Stimulated activated CD8-positive, alpha-beta memory T cell treated with anti-CD3 and anti-CD28 coated beads, Interleukin-12 subunit alpha, Interleukin-12 subunit beta, amount 100 ng/mL, for 4 hours (primary cell): ENCODE measurements at places on chromosomes 3 and 15.

DNA sequence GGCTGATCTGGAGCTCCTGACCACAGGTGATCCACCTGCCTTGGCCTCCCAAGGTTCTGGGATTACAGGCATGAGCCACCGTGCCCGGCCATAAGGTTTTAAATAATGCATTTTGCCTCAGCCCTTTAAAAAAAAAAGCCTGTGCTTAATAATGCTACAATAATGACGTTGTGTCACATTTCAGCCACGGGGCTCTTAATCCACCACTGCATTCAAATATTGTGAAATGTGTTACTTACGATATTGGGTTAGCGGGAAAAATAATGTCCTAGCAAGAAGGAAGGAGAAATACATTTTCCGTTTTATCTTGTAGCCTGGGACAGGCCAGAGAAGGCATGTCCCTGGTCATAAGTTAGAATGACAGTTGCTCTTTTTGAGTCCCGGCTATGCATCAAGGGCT, 17.6 kb downstream of the PAQR5 start:
- DNase-seq = no peak

DNA sequence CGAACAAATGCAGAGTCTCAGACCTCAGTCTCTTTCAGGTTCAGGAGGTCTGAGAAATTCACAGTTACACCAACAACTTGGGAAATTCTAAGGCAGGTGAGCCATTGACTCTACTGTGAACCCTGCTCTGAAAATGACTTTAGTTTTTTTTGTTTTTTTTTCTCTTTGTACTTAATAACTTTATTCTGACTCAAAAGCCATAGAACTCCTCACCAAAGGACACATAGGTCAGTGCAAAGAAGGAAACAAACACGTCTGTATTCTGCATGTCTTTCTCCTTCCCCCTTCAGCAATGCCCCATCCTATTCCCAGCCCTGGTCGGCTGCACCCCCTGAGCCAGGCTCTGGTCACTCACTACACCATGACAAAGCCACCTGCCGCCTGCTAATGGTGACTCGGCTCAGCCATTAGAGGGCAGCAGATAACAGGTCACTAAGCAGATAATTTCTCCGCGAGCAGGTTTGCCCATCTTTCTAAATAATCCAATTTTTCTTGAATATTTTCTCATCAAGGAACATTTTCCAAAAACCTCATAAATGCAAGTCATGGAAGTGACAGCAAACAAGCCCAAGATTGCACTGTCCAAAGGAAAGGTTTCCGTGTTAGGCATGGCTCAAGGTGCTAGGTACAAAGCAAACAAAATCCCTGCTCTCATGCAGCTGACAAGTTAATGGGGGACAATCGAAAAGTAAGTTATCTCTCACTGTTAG, 37.7 kb downstream of the TM4SF4 start:
- DNase-seq = no peak

DNA sequence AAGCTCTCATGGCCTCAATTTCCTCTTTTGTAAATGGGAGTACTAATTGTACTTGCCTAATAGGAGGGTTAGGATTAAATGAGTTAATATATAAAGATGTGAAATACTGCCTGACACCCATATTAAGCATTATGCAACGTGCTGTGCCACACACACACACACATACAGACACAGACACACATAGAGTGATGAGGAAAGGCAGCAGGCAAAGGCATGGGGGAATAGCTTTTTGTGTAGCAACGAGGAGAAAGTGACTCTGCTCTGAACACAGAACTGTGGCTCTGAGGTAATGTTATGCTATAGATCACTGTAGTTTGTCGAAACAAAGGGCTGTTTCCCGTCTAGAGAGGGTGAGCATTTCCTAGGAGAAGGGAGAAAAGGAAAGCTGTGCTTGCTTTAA, 233.3 kb upstream of the SLCO3A1 start:
- no peak for DNase-seq

- no peak for DNase-seq
Measured at GRCh38 chr15:83129791-83130190, 22.3 kb downstream of the TM6SF1 start.

DNA sequence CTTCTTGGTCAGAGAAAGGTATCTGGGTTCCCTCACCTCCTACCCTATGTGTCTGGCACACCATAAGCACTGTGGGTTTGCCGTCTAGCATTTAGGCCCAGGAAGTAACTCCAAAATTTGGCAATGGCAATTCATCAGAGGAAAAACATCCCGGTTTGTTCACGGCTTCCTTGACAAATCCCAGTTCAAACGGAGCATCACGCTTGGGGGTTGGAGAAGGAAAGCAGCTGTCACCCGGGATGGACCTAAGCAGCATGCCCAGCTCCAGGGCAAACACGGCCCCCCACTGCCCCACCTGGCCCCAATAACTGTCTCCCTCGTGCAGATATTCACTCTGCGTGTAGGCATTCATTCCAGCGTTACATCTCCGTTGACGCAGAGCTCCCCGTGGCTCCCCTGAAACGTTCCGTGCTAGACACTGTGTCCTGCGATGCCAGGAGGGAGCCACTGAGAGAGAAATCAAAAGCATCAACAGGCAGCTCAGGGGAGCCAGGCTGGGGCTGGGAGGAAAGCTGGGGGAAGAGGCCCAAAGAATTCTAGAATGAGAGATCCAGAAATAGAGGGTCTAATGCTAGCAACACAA, 41.4 kb downstream of the NTRK3 start:
- DNase-seq = no peak

GRCh38 chr3:152284906-152285305, 16.2 kb downstream of the MBNL1 start:
- no peak for DNase-seq

GRCh38 chr3:153634683-153635082, 472.7 kb downstream of the RAP2B start:
- DNase-seq = no peak

DNA sequence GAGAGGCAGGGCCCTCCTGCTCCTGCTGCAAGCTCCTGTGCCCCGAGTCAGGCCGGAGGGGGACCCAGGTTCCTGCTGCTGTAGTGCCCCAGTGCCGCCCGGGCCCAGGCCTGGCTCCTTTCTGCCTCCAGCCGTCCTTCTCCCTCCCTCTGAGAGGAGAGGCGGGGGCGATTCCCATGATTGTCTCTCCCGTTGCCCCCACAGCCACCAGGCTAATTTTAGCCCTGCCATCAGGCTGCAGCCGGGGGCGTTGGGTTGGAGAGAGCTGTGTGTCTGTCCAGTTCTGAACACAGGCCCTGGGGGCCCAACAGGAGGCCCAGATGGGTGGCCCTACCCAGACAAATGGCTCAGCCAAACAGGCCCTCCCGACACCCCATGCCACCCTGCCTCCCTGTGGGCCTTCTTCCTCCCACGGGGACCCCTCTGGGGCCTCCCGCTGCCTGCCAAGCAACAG, 214.8 kb downstream of the TBC1D2B start:
- no peak for DNase-seq
